Islet precursor cell (in vitro differentiated cells): ENCODE measurements at places on chromosomes 1 and 21.

- no peak for DNase-seq
Observed at GRCh38 chr1:12603224-12603623, 14.8 kb downstream of the DHRS3 start.

GRCh38 chr1:37420456-37420855 is 53.9 kb upstream of the ZC3H12A start:
- DNase-seq, result no peak

GRCh38 chr21:34803782-34804370 is 135.1 kb downstream of the CLIC6 start:
- peak; percentile 2 for DNase-seq

GRCh38 chr1:48294656-48295055 is 72.1 kb downstream of the SLC5A9 start:
- DNase-seq, result no peak

DNA sequence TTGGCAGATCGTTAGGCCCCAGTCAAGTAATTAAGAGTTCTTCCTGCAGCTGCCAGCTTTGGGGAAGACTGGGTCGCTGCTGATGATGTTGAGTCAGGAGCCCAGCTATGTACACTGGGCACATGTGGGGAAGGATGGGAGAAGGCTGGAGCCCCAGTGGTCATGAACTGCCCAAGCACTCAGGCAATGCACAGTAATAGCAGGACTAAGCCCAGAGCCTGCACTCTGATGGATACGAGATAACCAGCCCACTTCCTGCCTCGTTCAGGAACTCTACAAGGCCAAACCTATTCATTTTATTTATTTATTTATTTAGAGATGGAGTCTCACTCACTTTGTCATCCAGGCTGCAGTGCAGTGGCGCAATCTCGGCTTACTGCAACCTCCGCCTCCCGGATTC is 81.1 kb upstream of the BTG3 start:
- DNase-seq, result no peak

GRCh38 chr1:170586321-170587252 is 54.6 kb downstream of the GORAB start:
- DNase-seq, result no peak

GRCh38 chr1:168236836-168237611 is 11.2 kb downstream of the SFT2D2 start:
- DNase-seq, result no peak

DNA sequence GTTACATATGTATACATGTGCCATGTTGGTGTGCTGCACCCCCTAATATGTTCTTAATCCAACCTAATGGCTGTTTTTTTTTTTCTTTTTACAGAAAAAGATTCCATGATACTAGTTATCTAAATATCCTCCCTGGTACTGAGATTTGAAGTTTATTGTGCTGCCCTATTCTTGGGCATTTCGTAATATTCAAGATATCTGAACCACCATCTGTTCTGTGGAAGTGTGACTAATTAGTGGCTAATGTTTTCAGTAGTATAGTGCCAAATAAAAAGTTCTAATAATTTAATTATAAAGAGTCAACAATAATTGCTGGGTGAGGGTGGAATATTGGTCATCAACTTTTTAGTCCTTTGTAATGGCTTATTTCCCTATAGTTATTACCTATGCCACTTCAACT is 217.5 kb downstream of the GABPA start:
- no peak for DNase-seq

DNA sequence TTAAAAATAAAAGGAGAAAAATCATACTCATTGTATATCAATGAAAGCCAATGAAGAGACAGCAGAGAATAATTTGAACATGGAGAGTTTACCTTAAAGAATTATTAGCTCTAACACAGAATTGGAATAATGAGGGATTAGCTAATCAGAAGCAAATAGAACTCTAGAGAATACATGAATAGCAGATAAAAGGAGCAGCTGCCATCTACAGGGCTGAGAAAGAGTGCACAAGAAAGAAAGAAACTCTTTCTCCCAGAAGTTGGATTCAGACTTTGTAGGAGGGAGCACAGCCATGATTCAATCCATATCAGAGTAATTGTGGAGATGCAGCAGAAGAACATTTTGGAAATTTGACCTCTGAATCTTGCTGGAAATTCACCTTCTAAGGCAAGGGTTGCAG is 1171.2 kb downstream of the PLA2G4A start:
- DNase-seq, result no peak

- no peak for DNase-seq
Observed at GRCh38 chr1:169933984-169934725, 40.5 kb upstream of the SCYL3 start.

DNA sequence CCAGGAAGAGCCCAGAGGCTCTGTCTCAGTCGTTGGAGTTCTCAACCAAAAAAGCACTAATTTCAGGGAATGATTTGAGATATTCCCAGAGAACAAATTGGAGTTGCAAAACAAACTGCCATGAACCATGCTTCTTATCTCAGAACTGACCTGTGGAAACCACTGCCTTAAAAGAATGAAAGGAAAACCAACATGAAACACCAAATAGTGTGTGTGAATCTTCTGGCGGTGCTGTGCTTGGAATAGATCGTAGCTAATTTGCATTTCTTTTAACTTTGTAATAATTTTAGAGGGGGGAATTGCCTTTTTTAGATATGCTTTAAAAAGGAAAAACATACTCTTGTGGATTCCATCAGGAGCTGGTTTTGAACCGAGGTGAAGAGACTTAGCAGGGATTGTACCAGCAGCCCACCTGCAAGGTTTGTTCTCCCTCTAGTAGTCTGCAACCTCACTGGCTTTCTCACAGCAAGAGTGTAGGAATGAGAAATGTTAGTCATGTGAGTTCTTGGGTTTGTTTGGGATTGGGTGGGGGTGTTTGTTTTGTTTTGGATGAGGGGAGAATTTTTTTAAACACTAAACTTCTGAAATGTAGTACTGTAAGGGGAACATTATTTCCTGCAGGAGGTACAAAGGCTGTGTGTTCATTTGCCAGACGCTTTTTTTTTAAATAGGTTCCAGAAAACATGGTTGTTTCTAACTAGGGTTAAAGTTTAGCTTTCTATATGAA is 45.7 kb upstream of the ANGPTL1 start:
- DNase-seq, result no peak

GRCh38 chr1:12142141-12142823 is 24.5 kb upstream of the TNFRSF1B start:
- peak; percentile 61 for DNase-seq

GRCh38 chr1:43101061-43101460 is 71.0 kb downstream of the EBNA1BP2 start:
- DNase-seq, result no peak

- DNase-seq, result no peak
Observed at GRCh38 chr1:7119156-7119555, 333.9 kb downstream of the CAMTA1 start.

- no peak for DNase-seq
Observed at GRCh38 chr1:24966724-24967346, 36.8 kb upstream of the RUNX3 start.

DNA sequence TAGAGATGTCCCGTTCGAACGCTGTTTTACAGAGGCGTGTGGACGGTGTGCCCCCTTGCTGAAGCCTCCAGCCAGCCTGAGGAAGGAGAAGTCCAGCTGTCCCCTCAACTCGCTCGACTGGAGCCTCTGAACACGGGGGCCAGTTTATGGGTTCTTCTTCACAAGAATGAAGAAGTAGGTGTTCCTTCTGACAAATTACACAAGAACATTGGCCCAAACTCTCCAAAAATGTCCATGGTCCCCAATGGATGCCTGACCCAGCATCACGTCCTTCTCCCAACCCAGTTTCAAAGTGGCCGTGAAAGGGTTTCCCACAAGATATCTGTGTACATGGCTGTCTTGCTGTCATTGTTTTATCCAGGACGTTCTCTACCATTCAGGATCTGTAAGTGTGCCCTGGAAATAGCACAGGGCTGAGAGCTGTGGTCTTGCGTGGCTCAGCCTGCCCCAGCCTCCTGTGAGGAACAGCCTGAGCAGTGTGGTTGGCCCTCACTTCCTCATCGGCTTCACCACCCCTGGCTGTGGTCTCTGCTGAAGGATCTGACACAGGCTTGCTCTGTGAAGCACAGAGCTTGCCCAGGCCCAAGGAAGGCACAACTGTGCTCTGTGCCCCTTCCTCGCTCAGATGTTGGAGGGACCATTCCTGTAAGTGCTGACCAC is 1.0 kb upstream of the S100B start:
- no peak for DNase-seq

DNA sequence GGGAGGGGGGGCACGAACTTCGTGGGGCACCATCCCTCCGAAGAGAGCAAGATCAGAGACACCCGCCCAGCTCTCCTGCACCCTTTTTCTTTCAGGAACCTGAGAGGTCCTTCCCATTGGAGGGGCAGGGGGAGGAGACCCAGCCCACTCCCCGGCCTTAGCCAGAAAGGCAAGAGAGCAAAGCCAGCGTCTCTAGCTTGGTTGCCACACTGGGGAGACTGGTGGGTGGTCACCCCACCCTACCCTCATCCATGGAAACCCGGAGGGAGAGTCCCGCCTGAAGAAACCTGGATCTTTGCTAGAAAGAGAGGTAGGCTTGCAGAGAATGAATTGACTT is 246 bp downstream of the ATP2B4 start:
- DNase-seq, result no peak

DNA sequence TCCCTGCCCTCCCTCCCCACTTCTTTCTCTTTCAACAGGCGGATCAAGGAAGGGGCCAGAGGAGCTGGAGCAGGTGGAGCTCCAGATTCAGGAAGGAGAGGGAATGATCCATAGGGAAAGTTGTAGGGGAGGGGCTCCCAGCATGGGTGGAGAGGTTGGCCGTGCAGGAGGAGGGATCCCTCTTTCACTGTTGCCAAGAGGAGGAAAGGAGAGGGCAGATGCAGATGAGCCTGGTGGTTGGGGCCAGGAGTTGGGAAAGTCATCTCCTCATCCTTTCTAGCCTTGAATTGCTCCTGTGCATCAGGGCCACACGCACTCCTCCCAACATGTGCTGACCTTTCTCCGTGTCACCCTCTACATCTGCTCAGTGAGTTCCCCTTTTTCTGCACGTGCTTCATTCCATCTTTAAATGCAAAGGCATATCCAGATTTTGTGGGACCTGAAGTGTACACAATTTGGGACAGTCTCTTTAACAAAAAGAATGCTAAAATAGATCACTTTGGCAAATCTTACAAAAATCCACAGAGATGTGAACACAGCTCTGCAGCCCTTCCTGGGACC is 32.4 kb downstream of the ZBTB18 start:
- DNase-seq, result no peak

- no peak for DNase-seq
Observed at GRCh38 chr1:191142748-191143147, 665.1 kb upstream of the BRINP3 start.

GRCh38 chr1:35499652-35500176 is 57.5 kb downstream of the KIAA0319L start:
- DNase-seq, result no peak

GRCh38 chr1:63617450-63617849 is 24.2 kb downstream of the PGM1 start:
- peak; percentile 33 for DNase-seq

DNA sequence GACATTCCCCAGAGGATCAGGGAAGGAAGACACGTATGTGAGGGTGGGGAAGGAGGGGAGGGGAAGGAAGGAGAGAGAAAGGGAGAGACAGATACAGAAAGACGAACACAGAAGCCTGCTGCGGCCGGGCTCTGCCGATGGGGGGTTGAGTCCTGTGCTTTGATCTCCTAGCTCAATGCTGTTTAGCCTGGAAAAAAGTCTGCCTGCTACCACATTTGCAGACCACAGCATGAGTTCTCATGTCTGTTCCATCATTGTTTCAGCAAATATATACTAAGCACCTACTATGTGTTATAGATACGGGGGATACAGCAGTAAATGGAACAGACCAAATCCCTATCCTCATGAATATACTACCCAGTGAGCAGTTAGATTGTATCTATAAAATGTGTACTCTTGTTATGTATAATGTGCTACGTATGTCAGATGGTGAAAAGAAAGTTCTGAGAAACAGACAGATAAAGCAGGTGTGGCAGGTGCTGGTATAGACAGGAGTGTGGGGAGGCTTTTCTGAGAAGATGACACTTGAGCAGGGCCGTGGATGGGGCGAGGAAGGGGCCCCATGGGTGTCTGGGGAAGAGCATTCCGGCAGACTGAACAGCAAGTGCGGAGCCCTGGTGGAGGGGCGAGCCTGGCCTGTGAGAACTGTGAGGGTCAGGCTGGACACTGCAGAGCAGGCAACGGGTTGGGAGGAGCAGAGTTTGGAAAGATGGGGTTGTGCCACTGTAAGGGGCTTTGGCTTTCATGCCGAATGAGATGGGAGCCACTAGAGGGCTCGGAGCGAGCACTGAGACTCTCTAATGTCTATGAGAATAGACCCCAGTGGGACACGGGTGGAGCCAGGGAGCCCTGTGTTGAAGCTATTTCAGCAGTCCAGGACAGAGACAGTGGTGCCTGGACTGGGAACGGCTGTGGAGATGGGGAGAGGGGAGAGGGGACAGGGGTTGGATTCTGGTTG is 34.1 kb downstream of the KIAA1614 start:
- no peak for DNase-seq

- peak; percentile 83 for DNase-seq
Observed at GRCh38 chr21:41754479-41754891, 12.4 kb downstream of the RIPK4 start.

DNA sequence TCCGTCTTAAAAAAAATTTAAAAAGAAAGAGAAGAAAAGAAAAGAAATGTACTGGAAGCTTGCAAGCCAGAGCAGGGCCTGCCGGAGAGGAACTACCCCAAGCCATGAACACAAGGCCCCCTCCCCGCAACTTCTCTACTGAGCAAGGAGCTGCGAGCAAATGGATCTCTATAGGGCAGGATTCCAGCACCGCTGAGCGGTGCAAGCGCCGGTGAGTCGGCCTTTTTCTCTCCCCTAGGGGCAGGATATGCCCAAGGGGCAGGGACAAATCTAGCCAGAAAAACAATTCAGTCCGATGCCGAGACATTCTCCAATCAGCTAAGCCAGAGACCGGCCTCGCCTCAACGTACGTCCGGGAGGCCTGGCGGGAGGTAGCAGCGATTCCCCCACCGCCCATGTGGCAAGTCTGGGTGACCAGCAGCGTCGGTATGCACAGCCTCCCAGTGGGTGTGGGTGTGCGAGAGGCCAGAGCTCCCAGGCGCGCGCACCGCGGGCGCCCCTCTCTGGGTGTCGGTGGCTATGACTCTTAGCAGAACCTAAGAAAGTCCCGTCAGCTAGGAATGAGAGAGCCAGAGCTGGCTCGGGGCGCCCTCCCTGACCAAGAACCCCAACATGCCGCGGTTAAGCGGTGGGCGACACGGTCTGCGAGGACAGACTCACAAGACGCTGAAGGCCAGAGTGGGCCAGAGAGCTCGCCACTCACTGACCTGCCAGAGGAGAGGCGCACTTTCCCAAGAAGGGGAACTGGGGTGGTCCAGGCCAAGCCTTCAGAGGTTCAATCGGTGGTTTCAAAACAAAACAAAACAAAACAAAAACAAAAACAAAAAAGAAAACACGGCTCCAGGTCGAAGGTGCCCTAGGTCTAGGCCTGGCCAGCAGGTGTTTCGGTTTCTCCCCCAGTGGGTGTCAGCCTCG is 1.9 kb downstream of the CSMD2 start:
- DNase-seq, result peak; percentile 97

DNA sequence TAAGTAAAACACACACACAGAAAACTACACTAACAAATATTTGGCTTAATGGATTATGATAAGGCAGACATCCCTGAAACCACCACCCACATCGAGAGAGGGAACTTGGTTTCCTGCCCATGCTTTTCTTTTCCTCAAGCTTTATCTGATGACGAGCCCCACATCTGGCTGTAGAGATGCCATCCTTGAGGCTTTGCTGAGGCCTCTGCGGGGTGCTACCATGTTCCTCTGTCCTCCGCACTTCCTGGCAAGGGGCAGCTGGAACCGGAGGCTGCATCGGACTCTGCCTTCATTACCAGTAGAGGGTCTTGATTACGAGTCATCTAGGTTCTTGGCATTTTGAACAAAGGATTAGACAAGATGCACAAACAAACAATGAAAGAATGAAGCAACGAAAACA is 21.7 kb upstream of the C1orf174 start:
- DNase-seq, result no peak
